Natural killer cell (primary cell): ENCODE measurements at places on chromosomes 7 and 10. TPM values are rescaled to one million over a fixed set of nuclear protein-coding genes. Genes with fewer than 3 reads are reported as not detected.

- peak overlapping the region; percentile 96 for H3K27ac ChIP-seq
- H3K27me3 ChIP-seq: no peaks in the 10 kb centered on the region
- no peaks in the 10 kb centered on the region for H3K36me3 ChIP-seq
- H3K4me1 ChIP-seq: peaks cover 37% of the 10 kb centered on the region
- DNase-seq: no peak
Measured at GRCh38 chr10:28367413-28367812, 64.5 kb upstream of the MPP7 start.

DNA sequence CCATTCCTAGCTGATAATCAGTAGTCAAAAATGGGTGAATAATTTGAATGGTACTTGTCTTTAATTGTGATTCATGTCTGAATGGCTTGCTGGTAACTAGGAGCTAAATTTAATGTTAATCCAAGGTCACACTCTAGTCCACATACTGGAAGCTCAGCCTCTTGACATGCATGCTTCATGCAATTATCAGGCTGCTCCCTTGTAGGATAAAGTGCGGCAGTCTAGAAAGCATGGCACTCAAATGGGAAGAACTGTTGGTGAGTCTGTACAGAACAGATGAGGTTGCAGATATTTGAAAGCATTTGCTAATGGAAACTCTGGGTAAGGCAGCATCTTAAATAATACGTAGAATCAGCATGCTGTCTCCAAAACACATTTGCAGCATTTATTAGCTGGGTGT is 499.4 kb downstream of the AUTS2 start:
- no peaks in the 10 kb centered on the region for H3K27me3 ChIP-seq
- no peak overlapping the region for H3K4me3 ChIP-seq
- H3K4me1 ChIP-seq: no peaks in the 10 kb centered on the region

- no peak for DNase-seq
- no peak overlapping the region for H3K27ac ChIP-seq
- H3K27me3 ChIP-seq: no peaks in the 10 kb centered on the region
- H3K36me3 ChIP-seq: no peaks in the 10 kb centered on the region
- no peak overlapping the region for H3K4me3 ChIP-seq
Measured at GRCh38 chr7:7553386-7553785, 13.3 kb upstream of the MIOS start.

- H3K36me3 ChIP-seq: no peaks in the 10 kb centered on the region
- no peak overlapping the region for H3K4me3 ChIP-seq
- no peak for DNase-seq
- H3K27me3 ChIP-seq: no peaks in the 10 kb centered on the region
Measured at GRCh38 chr10:24344279-24344678, 135.3 kb downstream of the KIAA1217 start.

- DNase-seq: no peak
- H3K4me3 ChIP-seq: no peak overlapping the region
- peaks cover 10% of the 10 kb centered on the region for H3K27me3 ChIP-seq
- H3K36me3 ChIP-seq: no peaks in the 10 kb centered on the region
Measured at GRCh38 chr10:101054876-101055275, 6.9 kb upstream of the KAZALD1 start.

- DNase-seq: no peak
- no peaks in the 10 kb centered on the region for H3K27me3 ChIP-seq
- H3K4me3 ChIP-seq: no peak overlapping the region
Measured at GRCh38 chr10:6819301-6819700, 239.2 kb upstream of the PRKCQ start.

- H3K27ac ChIP-seq: no peak overlapping the region
- no peaks in the 10 kb centered on the region for H3K4me1 ChIP-seq
- no peak overlapping the region for H3K4me3 ChIP-seq
- H3K27me3 ChIP-seq: no peaks in the 10 kb centered on the region
- DNase-seq: no peak
Measured at GRCh38 chr7:121941830-121942229, 68.9 kb downstream of the PTPRZ1 start.

DNA sequence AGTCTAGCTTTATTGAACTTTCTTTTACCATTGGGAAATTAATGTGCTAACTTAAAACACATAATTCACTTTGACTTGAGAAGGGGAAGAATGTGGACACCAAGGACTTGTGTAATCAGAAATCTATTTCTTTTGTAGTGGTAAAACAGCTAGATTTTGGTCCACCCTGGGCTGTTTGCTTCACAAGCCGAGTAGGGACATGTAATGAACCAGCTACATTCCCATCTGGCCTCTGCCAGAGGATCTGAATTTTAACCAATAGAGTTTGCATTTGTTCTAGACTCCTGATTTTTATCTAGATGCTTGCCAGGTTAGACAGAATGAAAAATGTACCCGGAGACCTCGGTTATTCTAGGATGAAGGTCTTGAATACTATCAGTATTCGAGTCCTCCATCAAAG is 1.9 kb downstream of the CACNB2 start:
- no peak for DNase-seq
- H3K4me3 ChIP-seq: no peak overlapping the region
- no peak overlapping the region for H3K27ac ChIP-seq
- no peaks in the 10 kb centered on the region for H3K36me3 ChIP-seq

DNA sequence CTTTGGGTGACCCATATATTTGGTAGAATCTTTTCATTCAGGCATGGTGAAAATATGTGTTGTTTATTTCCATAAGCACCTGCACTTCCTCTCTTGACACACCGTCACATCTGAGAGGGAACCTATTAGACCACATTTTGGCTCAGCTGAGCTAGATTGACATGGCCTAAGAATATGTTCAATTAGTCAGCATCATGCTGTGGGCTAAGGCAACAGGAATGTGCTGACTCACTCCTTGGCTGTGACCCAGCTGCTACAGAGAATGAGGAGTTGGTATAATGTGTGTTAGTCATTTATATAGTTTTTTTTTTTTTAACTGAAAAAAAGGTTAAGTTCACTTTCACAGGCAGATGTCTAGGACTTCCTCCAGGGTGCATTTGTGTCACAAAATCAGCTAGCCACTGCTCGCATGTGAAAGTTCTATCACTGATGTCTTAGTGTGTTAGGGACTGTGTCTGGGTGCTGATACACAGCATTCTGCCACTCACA is 180.6 kb downstream of the SEMA3E start:
- no peaks in the 10 kb centered on the region for H3K27me3 ChIP-seq
- no peaks in the 10 kb centered on the region for H3K4me1 ChIP-seq
- H3K36me3 ChIP-seq: no peaks in the 10 kb centered on the region
- DNase-seq: no peak
- H3K27ac ChIP-seq: no peak overlapping the region
- no peak overlapping the region for H3K4me3 ChIP-seq

GRCh38 chr10:1737222-1738061 is at the start of gene ADARB2:
ADARB2 (minus strand) TSS chr10:1737525.
- DNase-seq: peak; percentile 15
- peaks cover 39% of the 10 kb centered on the region for H3K27me3 ChIP-seq
- no peak within 1 kb of the TSS for H3K27ac ChIP-seq
- no peaks in the 10 kb centered on the region for H3K36me3 ChIP-seq
- H3K4me3 ChIP-seq: peak within 1 kb of the TSS; percentile 5

DNA sequence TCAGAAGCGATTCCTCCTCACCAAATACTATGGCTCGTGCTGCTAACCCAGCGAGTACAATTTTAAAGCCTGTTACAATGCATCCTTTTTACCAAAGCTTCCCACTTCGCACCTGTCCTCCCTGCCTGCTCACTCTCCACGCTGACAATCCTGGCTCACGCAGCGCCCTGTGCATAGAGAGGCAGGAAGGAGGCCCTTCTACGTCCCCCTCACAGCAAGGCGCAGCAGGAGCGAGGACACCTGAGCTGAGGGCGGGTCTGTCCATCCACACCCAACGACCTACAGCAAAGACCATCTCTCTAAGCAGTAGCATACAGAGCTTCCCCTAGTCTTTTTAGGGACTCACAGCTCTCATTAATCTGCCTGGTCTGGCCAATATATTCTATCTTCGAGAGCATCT is 46.0 kb downstream of the MKI67 start:
- H3K36me3 ChIP-seq: peaks cover 91% of the 10 kb centered on the region
- no peaks in the 10 kb centered on the region for H3K27me3 ChIP-seq
- no peak overlapping the region for H3K4me3 ChIP-seq
- DNase-seq: no peak
- H3K4me1 ChIP-seq: no peaks in the 10 kb centered on the region
- no peak overlapping the region for H3K27ac ChIP-seq

- no peak overlapping the region for H3K27ac ChIP-seq
- no peaks in the 10 kb centered on the region for H3K27me3 ChIP-seq
- H3K4me1 ChIP-seq: no peaks in the 10 kb centered on the region
- H3K36me3 ChIP-seq: no peaks in the 10 kb centered on the region
Measured at GRCh38 chr10:30734901-30735300, 105.3 kb upstream of the LYZL2 start.

GRCh38 chr10:100763043-100763747 is 17.8 kb downstream of the PAX2 start:
- no peaks in the 10 kb centered on the region for H3K4me1 ChIP-seq
- H3K27ac ChIP-seq: no peak overlapping the region
- no peaks in the 10 kb centered on the region for H3K27me3 ChIP-seq
- DNase-seq: no peak
- H3K4me3 ChIP-seq: no peak overlapping the region

DNA sequence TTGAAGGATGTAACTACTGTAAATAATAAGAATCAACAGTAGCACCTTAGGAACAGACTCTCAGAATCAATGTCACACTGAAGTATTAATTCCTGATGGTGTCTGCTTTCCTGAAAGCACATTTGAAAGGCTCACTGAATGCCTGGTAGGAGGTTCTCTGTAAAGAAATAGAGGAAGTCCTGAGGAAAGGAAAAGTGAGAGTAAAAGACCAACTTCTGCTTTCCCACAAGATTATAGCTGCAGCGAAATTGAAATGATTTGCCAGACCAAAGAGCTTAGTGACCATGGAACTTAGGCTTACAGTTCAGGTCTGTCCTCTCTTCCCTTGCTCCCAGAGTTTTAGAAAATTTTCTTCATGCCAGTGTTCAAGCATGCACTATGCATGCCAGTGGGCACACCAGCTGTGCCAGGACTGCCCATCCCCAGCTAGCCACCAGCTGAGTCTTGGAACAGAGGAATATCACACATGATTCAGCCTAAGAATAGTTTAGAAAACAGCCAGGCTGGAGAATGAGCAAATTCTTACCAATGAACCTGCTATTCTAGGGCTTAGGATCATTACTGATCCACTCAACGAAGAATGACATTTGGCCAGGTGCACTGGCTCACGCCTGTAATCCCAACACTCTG is 123.2 kb downstream of the HERPUD2 start:
- peaks cover 4% of the 10 kb centered on the region for H3K4me1 ChIP-seq
- H3K27ac ChIP-seq: no peak overlapping the region
- no peak overlapping the region for H3K4me3 ChIP-seq
- no peaks in the 10 kb centered on the region for H3K27me3 ChIP-seq

DNA sequence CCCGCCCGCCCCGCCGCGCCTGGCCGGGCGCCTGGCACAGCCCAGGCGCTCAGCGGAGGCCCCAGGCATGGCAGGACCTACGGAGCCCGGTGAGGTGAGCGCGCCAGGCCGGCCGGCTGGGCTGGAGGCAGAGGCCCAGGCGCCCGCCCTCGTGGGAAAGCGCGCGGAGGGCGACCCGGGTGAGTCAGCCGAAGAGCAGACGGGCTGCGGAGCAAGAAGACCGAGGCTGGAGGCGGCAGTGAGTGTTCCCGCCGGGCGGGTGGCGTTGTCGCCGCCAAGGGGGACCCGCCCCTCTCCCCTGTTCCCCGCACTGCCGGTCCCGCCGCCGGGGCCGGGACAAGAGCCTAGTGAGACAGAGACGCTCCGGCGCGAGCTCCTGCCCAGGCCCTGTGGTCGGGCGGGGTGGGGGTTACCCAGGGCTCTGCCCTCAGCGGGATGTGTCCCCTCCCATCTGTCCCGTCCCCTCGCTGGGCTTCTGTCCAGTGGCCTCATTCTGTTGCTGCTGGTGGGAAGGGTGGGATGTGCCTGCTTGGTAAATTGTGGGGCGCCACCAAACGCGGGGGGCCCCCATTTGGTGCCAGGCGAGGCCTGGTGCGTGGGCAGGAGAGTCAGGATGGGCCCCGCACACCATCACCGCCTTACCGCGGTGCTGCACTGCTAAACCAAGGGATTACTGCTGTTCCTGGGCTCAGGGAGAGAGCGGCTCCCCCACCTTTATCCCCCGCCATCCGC is 17.0 kb upstream of the NODAL start:
- H3K36me3 ChIP-seq: no peaks in the 10 kb centered on the region
- peaks cover 9% of the 10 kb centered on the region for H3K4me1 ChIP-seq
- H3K4me3 ChIP-seq: no peak overlapping the region

DNA sequence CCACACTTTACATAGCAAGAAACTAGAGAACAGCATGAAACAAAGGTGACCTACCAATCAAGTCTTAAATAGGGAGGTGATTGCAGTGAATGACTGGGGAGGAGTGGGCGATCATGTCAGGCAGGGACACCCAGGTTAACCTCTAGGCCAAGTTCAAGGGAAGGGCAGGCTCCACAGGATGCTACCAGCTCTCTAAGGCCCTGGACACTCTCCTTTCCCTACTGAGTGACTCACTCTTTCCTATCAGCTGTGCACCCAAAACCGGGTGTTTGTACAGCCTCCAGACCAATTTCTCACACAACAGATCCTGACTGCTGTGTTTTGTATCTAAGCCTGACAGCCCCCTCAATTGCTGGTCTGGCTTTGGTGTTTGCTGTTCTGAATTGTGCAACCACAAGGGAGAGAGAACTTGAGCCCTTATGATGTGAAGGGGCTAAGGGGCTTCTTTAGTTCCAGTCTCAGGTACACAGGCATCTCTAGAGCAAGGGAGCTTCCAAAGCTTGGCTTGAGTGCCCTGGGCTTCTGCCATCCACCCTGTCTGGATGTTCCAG is 107.8 kb downstream of the TBXAS1 start:
- H3K4me1 ChIP-seq: peaks cover 16% of the 10 kb centered on the region
- no peak for DNase-seq
- H3K27ac ChIP-seq: no peak overlapping the region
- H3K27me3 ChIP-seq: no peaks in the 10 kb centered on the region

DNA sequence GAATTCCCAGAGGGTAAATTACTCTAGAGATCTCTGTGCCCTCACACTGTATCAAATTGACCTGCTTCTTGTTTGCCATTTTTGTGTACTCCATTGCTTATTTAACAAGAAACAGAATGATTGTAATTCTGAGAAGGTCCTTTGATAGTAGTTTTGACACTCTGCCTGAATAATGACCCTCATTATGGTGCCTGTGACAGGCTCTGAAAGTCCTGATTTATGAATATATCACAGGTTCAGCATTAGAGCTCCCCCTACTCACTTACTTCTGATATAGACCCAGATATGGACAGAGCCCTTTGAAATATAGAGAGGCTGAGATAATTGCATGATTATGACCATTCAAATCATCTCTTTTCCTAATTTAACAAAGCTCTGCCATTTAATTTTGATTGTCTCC is 465.2 kb downstream of the MDFIC start:
- DNase-seq: no peak
- H3K27ac ChIP-seq: no peak overlapping the region
- peaks cover 2% of the 10 kb centered on the region for H3K27me3 ChIP-seq
- no peaks in the 10 kb centered on the region for H3K4me1 ChIP-seq

- H3K4me1 ChIP-seq: no peaks in the 10 kb centered on the region
- H3K4me3 ChIP-seq: no peak overlapping the region
- no peaks in the 10 kb centered on the region for H3K27me3 ChIP-seq
- DNase-seq: no peak
Measured at GRCh38 chr10:60985951-60986350, 42.0 kb upstream of the RHOBTB1 start.

AOC1 gene
- not detected for total RNA-seq

MUC3A gene
- 0.24 TPM for total RNA-seq

FAM25G gene
- not detected for total RNA-seq

TMEM213 gene
- total RNA-seq: not detected

SLC29A4 gene
- 0.40 TPM for total RNA-seq

POM121 gene
- total RNA-seq: 82.6 TPM

MRLN gene
- total RNA-seq: not detected

MBL2 gene
- total RNA-seq: not detected

PPP1R17 gene
- not detected for total RNA-seq

KMT2E gene
- total RNA-seq: 345 TPM

C1QL3 gene
- 0.29 TPM for total RNA-seq

CNPY1 gene
- not detected for total RNA-seq

TMEM236 gene
- total RNA-seq: 0.16 TPM
